Activated naive CD8-positive, alpha-beta T cell treated with anti-CD3 and anti-CD28 coated beads for 36 hours (primary cell): ENCODE measurements at places on chromosomes 11 and 22.

DNA sequence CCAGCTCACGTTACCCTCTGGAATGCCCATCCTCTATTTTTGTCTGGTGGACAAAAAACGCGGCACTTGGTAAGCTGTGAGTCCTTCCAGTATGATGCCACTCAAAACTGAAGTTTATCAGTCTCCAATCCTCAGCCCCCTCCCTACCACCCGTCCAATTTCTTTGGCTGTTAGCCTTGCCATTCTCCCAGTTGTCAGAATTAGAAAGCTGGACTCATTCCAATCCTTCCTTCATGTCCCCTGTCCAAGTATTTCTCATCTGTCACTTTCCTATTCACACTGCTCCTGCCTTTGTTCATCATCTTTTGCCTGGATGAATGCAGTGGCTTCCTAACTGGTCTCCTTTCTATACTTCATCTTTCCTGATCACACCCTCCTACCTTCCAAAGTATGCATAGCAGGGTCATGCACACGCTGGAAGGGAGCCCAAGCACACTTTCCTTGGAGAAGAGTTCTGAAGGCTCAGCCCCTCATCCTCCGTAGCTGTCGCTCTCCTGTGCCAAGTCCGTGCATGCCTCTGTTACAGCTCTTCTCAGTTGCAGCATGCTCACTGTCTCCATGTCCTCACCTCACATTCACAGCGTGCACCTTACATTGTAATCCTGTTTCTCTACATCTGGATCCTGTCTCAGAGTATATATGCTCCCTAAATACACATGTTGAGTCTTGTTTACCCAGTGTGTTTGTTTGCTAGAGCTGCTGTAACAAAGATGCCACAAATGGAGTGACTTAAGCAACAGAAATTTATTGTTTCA, 19.4 kb downstream of the APLP2 start:
- no peak for DNase-seq

GRCh38 chr22:39309881-39310714, 9.3 kb downstream of the RPL3 start:
- DNase-seq = peak; percentile 24

DNA sequence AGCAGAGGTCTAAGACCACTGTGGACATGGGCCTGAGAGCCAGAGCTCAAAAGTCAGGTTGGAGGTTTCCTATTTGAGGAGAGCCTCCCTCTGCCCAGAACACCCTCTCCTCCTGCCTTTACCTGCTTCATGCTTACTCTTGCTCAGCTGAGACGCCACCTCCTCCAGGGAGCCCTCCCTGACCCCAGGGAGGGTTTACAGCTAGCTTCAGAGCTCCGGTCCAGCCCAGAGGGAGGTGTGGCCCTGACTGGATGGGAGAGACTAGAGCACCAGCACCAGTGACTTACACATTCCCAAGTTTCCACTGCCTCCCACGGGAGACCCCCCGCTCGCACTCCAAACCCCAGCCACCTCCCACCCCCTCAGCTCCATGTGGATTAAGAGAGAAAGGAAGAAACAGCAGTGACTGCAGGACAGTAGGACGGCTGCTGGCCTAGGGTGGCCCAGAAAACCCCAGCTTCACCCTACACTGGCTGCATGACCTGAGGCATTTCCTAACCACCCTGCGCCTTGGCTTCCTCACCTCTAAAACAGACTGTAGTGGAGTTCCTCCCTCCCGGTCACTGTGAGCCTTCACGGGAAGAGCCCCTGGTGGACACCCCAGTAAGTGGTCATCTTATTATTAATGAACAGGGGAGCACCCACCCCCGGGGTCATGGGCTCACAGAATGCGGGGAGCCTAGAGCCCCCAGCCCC, 24.5 kb upstream of the PDGFB start:
- DNase-seq = no peak

GRCh38 chr11:31606893-31607292, 97.3 kb downstream of the ELP4 start:
- DNase-seq = no peak

DNA sequence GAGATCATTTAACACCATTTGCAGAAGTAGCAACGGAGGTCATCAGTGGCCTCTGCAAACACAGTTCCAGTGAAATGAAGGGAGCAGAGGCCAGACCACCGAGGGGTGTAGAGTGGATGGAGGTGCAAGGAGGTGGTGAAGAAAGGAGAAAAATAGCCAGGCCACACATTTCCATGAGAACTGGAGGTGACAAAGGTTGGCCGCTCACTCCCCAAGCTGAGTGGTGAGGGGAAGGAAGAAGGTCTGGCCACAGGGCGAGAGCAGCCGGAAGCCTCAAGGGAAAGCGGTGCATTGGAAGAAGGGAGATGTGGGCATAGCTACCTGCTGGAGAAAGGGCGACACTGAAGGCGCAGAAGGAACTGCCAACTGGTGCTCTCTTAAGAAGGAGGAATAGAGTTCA, 20.1 kb upstream of the TMPRSS4 start:
- DNase-seq = no peak

DNA sequence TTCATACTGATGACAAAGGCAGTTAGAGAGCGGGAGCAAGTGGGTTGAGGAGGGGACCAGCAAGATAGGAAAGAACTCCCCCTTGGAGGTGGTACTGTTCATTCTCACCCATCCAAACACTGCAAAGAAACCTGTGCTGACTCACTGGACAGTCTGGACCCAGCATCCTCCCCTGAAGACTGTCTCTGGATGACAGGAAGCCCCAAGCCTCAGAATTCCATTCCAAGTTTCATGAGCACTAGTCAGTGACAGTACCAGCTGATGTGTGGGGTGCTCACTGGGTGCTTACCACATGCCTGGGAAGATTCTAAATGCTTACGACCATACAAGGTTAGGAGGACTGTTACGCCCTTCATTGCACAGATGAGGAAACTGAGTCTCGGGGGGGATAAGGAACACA, 160.9 kb downstream of the IGLL1 start:
- no peak for DNase-seq

DNA sequence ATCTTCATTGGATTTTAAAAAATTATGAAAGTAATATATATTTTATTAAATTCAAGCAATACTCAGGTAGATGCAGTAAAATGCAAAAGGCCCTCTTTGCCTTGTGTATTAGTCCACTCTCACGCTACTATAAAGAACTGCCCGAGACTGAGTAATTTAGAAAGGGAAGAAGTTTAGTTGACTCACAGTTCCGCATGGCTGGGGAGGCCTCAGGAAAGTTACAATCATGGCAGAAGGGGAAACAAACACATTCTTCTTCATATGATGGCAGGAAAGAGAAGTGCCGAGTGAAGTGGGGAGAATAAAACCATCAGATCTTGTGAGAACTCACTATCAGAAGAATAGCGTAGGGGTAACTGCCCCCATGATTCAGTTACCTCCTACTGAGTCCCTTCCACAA, 130.8 kb downstream of the HIPK3 start:
- no peak for DNase-seq

DNA sequence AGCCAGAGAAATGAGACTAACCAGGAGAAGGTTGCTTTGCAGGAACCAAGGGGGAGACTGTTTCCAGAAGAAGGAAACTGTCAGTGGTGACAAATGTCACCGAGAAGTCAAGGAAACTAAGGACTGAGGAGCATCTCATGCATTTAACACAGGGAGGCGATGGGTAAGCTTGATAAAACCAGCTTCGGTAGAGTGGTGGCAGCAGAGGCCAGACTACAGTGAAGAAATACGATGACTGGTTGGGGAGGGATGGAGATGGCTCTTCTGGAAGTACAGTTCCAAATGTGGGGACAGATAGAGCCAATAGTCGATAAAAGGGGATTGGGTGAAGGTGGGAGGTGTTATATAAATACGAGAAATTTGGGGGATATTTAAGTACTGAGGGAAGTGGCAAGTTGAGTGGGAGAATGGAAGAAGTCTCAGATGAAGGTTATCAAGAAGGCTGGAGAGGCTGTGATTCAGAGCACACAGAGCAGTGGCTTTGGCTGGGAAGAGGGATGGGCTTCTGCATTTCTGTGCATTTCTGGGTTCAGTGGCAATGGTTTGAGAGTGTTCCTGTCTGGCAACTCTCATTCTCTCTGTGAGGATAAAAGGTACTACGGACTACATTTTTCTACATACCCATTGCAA, 29.2 kb downstream of the SC5D start:
- no peak for DNase-seq

GRCh38 chr22:49419661-49420060, 408.0 kb downstream of the BRD1 start:
- DNase-seq = no peak

GRCh38 chr11:77147668-77148321, 19.7 kb downstream of the MYO7A start:
- DNase-seq = peak; percentile 47

GRCh38 chr22:27811778-27812177, 10.2 kb upstream of the MN1 start:
- DNase-seq = no peak

DNA sequence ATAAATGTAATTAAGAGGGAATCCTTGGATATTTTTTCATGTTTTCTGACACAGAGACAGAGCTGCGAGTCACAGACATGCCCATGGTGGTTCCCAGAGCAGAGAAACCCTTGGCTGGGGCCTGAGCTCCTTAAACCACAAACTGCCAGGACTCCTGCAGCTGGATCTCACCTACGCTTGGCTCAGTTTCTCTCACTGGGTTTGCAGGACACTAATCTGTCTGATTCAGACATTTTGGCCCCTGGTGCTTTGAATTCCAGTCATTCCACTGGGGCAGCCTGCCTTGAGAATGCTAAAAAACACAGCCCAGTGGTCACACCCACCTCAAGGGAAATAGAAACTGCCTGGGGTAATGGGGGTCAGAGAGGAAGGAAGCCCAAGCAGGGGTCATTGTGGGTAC, 122.6 kb downstream of the CCDC81 start:
- no peak for DNase-seq

DNA sequence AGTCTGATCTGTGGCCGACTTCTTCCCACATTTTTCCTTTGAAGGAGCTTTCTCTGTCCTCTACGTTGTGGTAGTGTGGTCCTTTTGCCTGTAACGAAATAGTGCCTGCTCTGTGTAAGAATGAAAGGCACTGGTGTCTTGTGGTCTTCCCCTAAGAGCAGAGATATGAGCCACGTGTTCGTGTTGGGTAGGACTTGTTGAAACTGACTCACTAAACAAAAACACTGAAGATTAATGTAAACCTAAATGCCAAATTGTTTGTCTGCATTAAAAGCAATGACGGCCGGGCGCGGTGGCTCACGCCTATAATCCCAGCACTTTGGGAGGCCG, 10.1 kb upstream of the RPS3 start:
- DNase-seq = no peak

GRCh38 chr11:98234698-98235097, 786.1 kb upstream of the CNTN5 start:
- no peak for DNase-seq

DNA sequence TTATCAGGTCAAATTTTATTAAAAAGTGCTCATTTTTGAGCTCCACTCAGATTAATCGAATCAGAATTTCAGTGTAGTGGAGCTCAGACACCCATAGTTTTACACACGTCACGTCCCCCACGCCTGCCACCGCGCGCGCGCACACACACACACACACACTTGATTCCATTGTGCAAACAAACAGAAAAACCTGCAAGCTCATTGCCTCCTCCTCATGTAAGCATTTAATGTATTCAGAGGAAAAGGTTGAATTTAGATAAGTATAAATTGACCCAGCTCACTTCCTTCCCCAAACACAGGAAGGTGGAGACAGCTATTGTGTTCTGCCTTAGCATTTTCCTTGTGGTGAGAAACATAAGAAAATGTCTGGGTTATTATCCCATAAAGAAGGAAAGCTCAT, 336.7 kb downstream of the LUZP2 start:
- DNase-seq = no peak

DNA sequence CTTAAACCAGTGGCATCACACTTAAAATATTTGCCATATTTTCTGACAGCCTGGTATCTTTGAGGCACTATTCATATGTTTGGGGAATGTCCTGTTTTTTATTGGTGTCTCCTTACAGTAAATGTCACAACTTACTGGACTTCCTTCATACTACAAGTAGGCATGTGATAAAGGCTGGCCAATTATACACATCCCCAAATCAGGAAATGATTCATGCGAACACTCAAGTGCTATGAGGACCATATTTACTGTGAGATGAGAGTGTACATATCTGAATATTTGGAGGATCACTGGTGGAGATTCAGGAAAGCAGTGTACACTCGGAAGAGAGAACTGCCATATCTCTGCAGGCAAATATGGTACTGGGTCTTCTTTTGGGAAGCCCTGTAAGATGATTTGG, 913.8 kb upstream of the CHORDC1 start:
- no peak for DNase-seq
